ENCODE measurements at places on chromosomes 5 and 9.

DNA sequence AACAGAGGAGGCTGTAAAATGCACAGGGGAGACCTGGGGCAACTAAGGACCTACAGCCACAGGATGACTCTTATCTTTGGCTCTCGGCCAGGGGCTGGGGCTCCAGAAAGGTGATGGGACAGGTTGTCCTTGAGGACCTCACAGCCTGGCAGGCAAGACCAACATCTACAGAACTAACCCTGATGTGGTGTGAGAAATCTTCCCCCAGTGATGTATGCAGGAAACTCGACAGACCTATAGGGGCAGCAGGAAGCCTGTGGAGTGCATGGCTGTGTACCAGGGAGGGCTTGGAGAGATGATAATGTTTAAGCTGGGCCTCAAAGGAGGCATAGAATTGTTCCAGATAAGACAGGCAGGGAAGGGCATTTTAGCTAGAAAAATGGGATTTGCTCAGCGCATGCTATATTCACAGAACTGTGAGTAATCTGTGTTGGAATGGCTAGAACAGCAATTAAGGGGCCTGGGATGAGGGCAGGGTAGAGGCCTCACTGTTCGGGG, 68.5 kb upstream of the SLC25A51 start:
- no peak for DNase-seq

DNA sequence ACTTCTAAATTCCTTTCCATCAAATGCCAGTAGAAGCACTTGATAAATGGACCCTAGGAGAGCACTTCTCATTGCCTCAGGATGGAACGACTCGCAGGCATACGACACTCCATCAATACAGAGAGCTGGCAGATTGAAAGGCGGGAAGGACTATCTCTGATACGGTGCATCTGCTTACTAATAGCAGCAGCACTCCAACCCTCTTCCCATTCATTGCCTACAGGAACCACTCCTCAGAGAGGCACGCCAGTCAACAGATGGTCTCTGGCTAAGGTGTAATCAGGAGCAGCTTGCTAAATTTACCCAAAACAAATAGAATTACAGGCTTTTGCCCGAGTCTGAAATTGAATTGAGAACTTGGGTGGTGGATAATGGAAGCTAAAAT, 168.1 kb downstream of the EFNA5 start:
- no peak for DNase-seq

GRCh38 chr5:72472666-72473422, 34.4 kb downstream of the ZNF366 start:
- no peak for DNase-seq

DNA sequence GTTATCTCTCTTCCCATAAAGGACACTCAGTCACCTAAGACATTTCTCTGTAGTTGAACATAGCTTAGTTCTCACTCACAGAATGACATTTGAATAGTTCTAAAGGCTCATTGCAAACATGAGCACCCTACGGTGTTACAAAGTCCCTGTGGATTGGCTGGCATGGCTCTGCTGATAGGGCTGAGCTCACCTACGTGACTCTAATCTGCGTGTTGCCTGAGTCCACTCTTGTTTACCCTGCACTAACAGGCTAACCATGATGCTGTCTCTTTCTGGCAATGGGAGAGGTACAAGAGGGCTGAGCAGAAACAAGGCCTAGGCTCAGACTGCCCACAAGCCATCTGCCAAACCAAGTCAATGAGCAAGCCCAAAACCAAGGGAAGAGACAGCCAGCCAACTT, 103.6 kb downstream of the PALM2AKAP2 start:
- DNase-seq, result no peak

DNA sequence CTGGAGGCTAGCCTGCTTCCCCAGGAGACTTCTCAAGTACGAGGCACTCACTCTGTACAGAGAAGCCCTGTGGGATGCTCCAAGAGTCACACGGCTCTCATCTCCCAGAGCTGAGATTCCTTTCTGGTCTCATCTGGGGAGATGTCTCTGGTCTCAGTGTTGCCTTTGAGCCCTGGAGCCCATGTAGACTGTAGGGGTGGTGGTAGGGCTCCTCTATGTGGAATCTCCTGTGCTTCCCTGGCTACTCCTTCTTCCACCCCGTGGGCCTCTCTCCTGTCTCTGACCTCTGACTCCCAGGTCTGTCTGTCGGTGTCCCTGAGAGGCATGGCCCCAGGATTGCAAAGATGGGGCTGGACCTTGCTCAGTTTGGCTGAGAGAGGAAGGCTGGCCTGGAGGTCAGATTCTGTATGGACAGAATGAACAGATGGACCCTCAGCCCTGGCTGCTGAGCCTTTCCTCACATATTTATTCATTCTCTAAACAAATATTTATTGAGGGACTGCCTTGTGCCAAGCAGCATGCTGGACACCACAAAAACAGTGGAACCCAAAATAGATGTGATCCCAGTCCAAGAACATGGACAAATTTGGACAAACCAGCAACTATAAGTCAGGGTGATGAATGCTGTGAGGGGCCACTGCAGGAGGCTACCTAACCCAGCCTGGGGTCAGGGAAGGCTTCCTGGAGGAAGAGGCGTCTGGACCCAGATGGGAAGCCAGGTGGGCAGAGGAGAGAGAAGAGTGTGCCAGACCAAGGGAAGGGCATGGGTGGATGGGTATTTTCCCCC, 2.6 kb downstream of the CCL19 start:
- no peak for DNase-seq

GRCh38 chr5:141603923-141604717, 14.7 kb downstream of the DIAPH1 start:
- peak; percentile 57 for DNase-seq

DNA sequence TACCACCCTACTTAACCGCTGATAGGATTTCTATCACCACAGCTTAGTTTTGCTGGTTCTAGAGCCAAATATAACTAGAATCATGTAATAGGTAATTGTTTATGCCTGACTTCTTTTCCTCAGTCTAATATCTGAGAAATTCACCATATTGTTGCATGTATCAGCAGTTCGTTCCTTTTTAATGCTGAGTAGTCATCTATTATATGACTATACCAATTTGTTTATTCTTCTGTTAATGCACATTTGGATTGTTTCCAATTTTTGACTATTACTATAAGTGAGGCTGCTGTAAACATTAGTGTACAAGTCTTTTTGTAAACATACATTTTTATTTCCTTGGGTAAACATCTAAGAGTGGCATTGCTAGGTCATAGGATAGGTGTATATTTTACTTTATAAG, 25.9 kb downstream of the CSNK1G3 start:
- DNase-seq, result no peak

DNA sequence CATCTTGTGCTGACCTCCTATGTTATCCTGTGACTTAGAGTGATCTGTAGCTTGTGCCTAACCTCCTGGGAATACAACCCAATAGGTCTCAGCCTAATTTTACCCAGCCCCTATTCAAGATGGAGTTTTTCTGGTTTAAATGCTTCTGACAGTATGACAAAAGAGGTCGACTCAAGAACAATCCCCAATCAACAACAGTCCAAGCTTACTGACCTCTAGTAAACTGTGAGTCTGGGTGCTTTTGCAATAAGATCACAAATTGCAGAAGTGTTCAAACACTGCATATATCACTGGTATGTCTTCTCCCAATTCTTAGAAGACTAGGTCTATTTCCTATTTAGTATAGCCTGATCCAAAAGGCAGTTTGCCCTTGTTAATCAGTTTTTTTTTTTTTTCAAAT, 323.5 kb upstream of the PTGER4 start:
- no peak for DNase-seq

GRCh38 chr5:167525004-167525403, 766.4 kb upstream of the WWC1 start:
- DNase-seq, result no peak

DNA sequence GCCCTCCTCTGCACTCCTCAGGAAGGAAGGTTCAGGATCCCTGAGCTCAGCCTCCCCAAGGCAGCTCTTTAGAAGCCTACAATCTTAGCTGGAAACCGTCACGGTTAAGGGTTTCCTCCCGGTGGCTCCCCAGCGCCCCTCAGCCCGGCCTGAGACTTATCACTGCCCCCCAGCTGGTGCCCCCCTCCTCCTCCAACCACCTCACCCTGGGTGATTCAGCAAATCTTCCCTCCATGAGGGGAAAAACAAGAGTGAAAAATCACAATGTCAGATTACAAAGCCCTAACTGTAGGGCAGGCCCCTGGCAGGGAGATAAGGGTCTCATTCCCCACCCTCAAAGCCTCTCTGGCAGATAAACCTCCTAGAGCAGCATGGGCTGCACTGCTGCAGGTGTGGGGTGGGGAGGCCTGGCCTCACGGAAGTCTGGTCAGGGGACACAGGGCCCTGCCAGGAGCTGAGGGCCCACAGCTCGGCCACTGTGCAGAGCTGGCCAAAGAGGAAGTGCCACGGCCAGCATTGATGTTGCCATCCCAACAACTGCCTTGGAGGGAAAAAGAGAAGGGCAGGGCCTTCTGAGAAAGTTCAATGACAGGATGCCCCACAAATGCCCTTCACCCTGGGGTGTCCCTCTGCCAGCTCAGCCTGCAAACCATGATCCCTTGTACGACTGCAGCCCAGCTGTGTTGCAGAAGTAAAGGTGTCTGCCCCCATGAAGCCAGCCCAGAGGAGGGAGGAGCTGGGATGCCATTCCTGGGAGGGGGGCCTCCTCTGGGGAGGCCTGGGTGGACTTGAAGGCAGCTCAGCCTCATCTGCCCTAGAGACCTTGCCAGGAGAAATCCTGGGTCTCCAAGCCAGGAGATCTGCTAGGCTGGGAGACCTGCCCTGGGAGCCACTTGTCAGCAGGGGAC, 25.9 kb downstream of the GFI1B start:
- DNase-seq, result no peak

DNA sequence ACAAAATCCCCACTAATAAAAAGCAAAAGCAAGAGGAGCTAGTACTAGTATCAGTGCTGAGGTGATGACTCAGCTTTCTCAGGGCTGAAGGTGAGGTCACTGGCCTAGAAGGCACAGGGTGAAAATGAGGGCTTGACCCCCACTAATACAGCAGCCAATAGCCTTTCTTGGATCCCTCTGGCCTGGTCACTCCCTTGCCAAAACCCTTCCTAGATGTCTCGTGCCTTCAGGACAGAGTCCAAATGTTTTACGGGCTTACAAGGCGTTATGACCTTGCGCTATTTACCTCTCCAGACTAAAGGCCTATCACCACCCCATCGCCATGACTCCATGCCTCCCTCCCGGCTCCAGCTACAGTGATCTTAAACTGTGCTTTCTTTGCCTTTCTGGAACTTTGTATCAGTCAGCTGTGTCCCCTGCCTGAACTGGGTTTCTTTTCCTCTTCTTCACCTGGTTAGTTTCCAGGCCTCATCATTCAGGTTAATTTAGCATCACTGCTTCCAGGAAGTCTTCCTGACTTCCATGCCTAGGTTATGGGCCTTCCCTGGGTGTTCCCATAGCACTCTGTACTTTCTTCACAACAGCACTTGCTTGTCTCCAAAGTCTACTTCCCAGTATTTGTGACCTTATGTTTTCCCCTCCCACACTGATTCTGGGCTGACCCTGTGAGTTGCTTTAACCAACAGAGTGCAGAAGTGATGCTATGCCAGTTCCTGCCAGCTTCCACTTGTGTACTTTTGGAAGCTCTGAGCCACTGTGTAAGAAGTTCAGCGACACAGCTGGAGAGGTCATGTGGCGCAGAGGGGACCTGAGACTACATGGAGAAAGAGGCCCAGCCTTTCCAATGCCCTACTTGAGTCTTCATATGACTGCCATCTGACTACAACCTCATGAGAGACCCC, 4.2 kb upstream of the DELE1 start:
- DNase-seq, result no peak

DNA sequence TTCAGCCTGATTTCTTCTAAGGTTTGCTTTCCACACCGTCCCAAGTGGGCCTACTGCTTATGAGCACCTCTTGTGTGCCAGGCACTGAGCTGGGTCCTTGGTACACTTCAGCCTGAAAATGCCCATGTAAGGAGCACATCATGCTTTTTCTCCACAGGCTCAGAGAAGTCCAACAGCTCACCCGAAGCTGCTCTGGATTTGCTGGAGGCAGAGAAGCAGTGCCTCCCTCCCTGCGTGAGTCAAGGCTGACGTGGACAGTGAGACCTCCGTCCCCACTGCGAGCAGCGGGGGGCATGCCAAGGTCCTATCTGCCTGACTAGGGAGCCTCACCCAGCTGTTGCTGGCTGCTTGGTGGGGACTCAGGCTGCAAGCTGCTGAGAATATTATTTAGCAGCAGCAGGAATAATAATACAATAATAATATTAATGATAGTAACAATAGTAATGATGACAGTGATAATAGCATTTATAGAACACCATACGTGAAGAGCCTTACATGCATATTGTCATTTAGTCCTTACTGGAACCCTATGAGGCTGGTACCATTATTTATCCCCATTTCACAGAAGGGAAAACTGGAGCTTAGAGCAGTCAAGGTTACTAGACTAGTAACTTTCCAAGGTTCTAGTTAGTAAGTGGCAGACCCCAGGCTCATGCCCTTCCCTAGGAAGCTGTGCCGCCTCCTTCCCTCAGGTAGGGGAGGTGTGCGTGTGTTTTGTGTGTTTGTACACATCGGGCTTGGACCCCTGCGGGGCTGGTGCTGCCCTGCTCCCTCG, 194.8 kb downstream of the HSPA4 start:
- no peak for DNase-seq

GRCh38 chr5:1415059-1415425, 30.2 kb downstream of the SLC6A3 start:
- no peak for DNase-seq

DNA sequence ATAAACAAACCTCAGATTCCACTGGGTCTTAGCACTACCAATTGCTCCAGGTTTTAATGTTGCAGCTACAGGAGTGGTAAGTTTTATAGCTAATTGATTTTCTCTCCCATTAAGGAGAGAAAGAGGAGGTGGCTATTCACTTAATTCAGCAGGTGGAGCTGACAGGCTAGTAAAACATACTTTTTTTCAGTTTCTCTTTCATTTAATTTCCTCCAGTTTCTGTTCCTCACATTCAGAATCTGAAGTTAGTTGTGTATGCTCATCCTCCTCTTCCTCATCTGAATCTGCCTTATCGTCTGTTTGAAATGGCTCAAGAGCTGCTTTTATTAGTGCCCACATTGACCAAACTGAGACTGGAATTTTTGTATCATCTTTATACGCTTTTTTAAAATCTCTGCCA, 98.0 kb downstream of the PLPPR1 start:
- DNase-seq, result no peak

Data from thoracic aorta (tissue), 2 donors.